ENCODE measurements at places on chromosomes 13 and 19.
A peak's percentile ranks its signal among the peaks of the same experiment; 100 is the strongest.

DNA sequence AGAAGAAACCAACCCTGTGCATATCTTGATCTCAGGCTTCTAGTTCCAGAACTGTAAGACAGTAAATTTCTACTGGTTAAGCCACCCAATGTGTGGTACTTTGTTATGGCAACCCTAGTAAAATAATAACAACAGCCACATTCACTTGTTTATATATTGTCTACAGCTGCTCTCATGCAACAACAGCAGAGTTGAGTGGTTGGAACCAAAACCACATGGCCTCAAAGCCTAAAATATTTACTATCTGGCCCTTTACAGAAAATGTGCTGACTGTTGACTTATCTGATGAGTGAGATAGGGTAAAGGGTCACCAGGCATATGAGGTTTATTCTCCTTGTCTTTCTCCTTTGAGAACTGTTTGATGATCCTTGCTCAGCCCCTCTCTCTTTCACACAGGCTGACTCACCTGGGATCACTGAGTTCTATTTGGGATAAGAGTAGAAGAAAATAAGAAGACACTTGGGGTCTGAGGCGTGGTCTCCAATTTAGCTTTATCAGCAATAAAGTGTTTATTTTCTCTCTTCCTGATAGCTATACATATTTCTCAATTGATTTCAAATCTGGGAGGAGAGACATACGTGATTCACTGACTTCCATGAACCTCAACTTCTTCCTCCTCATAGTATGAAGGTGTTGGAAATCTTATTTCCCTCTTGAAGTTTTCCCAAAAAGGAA lies 227.5 kb upstream of the STARD13 start:
- no peak for DNase-seq

- DNase-seq, result peak; percentile 83
Observed at GRCh38 chr19:4831304-4831978, at the start of gene TICAM1. TICAM1 (minus strand) TSS chr19:4831712; CDS start chr19:4818377, 13,335 bp downstream.

DNA sequence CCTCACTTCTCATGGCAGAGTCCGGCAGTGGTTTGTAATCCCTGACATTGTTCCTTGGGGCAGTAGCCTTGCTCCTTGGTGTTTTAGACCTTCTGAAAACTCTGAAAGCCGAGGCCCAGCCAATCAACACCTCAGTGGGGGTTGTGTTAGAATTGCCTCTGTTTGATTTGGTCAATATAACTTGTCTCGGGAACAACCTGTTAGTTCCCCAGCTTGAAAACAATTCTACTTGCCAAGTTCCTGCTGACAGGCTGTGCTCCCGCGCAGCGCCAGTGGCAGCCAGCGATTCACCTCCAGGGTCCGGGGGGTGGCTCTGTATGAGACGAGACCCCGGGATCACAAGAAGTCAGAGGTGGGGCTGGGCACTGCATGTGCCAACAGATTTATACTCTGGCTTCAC lies 81.4 kb upstream of the MEDAG start:
- DNase-seq, result no peak

DNA sequence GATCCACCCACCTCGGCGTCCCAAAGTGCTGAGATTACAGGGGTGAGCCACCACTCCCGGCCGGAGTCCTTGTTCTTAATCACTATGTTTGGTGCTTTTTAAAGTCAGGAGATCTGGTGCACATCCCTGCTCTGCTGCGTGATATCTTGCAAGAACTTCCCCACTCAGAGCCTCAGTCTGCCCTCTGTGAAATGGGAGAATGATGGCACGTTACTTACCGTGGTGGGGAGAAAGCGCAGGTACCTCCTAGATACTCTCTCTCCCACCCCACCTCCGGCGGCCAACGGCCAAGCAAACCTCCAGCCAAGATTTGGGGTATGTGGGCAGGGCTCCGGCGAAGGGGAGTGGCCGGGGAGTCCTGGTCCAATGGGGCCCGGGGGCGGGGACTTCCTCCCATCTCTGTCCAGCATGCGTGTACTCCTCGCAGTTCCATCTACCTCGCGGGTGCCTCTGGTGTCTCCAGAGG lies at the start of gene RYR1:
Gene RYR1, plus strand, starts transcription at position 424 of the 466 bp plus-strand sequence. CDS start 139 bp downstream, outside the sequence.
- peak; percentile 69 for DNase-seq

DNA sequence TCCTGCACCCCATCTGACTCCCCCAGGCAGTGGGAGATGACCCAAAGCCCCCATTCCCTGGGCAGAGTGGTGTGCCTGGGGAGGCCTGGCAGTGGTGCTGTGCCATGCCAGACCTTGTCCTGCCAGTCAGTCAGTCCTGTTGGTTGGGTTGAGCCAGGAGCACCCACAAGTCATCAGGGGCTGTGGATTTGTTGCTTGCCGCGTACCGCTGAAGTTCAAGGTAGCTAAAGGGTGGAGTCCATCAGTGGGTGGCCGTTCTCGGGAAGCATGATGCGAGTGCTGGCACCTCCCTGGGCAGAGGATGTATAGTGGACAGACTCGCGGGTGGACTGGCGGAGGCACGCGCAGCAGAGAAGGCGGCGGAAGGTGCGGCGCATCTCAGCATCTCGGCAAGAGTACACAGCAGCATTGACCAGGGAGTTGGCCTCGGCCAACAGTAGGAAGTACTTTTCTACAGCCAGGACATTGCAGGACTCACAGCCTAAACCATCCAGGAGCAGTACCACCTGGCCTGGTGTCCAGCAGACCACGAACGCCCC lies 3.9 kb downstream of the LPAR2 start:
- no peak for DNase-seq

DNA sequence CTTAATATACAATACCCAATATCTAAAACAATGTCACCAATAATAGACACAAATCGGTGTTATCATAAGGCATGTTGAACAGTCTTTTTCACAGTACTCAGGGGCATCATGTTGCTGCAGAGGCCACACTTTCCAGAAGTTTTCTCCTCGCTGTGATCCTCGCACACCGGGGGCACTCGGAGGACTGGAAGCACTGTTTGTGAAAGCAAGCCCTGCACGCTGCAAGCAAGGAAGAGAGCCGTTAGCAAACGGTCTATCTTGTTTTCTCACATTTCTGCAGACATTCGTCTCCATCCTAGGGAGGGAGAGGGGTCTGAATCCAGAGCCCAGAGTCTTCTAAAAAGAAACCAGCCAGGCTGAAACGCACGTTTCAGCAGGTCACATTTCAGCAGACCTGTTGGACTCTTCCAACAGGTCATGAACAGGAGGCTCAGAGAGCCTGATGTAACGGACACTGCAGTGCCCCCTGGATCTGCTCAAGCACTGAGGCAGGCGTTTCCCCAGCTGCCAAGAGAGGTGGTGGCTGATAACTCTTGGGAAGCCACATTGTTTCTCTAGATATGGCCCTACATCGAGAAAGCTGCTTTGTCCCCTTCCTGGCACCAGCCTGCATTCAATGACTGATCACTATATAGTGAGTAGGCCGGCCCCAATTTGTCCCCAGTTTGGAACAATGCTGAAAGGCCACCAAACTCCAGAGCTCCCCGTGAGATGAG lies 43.6 kb downstream of the RUBCNL start:
- DNase-seq, result no peak

GRCh38 chr13:110509971-110510786 lies 51.3 kb downstream of the RAB20 start:
- DNase-seq, result no peak

GRCh38 chr13:67742478-67742877 lies 512.3 kb upstream of the PCDH9 start:
- no peak for DNase-seq

DNA sequence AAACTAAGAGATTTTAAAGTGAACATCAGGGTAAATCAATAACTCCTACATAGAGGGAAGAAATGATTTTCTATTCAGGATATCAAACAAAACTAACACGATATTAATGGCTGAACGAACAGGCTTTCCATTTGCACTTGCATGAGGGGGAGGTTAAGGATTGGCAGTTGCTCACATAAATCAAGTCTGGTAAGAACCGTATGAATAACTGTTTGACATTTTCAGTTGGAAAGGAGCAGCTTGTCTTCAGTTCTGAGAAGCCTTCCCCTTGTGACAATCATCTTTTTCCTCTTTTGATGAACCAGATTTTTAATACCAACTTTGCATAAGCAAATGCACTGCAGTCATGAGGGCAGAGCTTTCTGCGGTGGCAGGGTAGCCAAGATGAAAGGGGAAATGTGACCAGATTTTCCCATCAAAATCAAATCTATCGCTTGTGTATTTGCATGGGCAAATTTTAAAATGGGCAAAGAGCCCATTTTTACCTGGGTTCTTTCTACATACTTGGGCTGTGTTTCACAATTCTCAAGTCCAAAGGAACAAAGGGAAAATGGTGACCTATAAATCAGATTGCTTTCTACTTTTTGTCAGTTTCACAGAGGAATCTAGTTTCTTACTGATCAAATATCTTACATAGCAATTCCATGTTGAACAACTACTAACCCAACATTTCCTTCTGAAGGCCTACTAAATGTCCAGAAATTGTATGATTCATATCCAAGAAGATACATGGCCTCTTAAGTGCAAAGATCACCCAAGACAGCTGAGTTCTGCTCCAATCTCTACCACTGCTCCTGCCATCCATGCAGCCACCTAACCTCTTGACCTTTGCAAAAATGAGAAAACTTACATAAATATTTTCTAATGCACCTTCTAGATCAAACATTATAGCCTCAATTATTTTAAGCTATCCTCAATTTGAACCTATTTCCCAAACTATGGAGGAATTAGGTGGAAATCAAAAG lies 249.6 kb downstream of the OXGR1 start:
- no peak for DNase-seq

- no peak for DNase-seq
Observed at GRCh38 chr13:113863524-113864272, at the start of gene GAS6. GAS6 (minus strand) TSS chr13:113864076; CDS start chr13:113863920, 156 bp downstream.

GRCh38 chr19:55258476-55258827 lies 365 bp downstream of the PPP6R1 start:
- peak; percentile 64 for DNase-seq

GRCh38 chr13:62932256-62932883 lies 1516.7 kb upstream of the PCDH20 start:
- DNase-seq, result no peak

GRCh38 chr13:91714855-91715254 lies 316.4 kb downstream of the GPC5 start:
- no peak for DNase-seq

GRCh38 chr13:51697181-51697580 lies 106.8 kb downstream of the DHRS12 start:
- DNase-seq, result no peak

DNA sequence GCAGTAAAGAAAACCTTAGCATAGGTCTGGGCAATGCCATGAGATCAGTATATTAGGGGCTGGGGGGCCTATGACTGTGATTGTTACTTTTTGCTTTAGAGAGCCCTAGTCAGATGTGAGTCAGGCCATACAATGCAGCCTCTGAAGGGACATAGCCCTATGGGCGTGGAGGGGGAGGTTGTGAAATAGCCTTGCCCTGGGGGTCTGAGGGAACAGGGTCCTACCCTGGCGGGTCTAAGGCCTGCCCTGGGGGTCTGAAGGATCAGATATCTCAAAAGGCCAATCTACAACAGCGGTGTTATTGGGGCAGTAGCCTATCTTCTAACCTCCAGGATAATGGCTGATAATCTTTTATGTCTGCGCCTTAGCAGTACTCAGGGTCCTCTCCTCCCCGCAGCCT lies 13.8 kb upstream of the SLC1A5 start:
- DNase-seq, result no peak

DNA sequence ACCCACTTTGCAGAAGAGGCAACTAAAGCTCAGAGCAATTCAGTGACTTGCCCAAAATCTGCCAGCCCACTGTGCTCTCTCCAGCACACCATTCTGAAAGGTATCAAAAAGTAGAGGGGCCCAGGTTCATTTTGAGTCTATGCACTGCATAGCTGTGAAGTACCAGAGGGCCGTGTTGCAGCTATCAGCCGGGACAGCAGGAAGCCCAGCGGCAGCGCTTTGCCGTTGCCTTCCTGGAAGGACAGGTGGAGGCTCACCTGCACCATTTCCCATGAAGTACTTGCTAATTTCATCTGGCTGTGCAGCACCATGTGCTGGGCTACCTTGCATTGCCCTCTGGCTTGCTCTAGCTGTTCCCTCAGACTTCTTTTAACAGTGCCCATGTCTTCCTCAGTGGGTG lies 2.7 kb upstream of the SERPINE3 start:
- no peak for DNase-seq
